Calu3 (cell line): ENCODE measurements at places on chromosomes 1 and 21. TPM values are rescaled to one million over a fixed set of nuclear protein-coding genes. Genes with fewer than 3 reads are reported as not detected.

- H3K4me1 ChIP-seq, result no peaks in the 10 kb centered on the region
- DNase-seq, result no peak
- H3K27ac ChIP-seq, result no peak overlapping the region
- H3K27me3 ChIP-seq, result no peaks in the 10 kb centered on the region
- H3K36me3 ChIP-seq, result peaks cover 12% of the 10 kb centered on the region
- H3K4me3 ChIP-seq, result no peak overlapping the region
Measured at GRCh38 chr1:15598436-15598835, 13.6 kb upstream of the AGMAT start.

- DNase-seq, result no peak
- H3K4me1 ChIP-seq, result peaks cover 6% of the 10 kb centered on the region
- H3K27me3 ChIP-seq, result peaks cover 27% of the 10 kb centered on the region
- H3K36me3 ChIP-seq, result peaks cover 21% of the 10 kb centered on the region
- no peak overlapping the region for H3K27ac ChIP-seq
Measured at GRCh38 chr1:20730690-20731056, 1.8 kb downstream of the SH2D5 start.

The AVPR1B gene
- total RNA-seq, result not detected in 2 replicates

GRCh38 chr21:28160378-28160777 lies 832.3 kb downstream of the LTN1 start:
- peaks cover 4% of the 10 kb centered on the region for H3K36me3 ChIP-seq
- no peak overlapping the region for H3K4me3 ChIP-seq
- H3K27me3 ChIP-seq, result no peaks in the 10 kb centered on the region
- no peak overlapping the region for H3K27ac ChIP-seq

DNA sequence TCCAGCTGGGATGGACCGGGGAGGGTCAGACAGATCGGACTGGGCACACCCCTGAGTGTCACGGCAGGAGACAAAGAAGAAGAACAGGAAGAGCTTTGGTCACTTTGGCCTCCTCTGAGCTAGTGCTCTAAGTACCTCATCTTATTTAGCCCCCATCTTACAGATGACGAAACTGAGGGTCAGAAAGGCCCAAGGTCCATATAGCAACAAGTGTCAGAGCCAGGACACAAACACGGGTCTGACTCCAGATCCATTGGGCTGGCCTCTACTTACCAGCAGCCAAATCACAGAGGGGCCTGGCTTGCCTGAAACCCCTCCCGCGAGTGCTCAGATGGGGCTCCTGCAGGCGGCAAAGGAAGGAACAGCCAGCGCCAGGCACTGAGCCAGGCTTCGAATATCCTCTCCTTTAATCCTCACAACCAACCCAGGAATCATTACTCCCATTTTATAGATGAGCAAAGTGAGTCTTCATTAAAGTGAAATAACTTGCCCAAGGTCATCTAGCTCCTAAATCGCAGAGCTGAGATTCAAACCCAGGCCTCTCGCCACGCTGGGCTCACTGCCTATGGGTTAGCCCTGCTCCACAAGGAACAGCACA lies 25.7 kb upstream of the SELENON start:
- DNase-seq, result no peak
- H3K4me3 ChIP-seq, result peak overlapping the region; percentile 37
- H3K27ac ChIP-seq, result no peak overlapping the region
- peaks cover 2% of the 10 kb centered on the region for H3K36me3 ChIP-seq
- H3K4me1 ChIP-seq, result peaks cover 33% of the 10 kb centered on the region
- H3K27me3 ChIP-seq, result peaks cover 34% of the 10 kb centered on the region

The ACTL8 gene
- 0.22 TPM in 1 of 2 replicates, not detected in the other for total RNA-seq

The MCOLN2 gene
- total RNA-seq, result 12.2 and 12.6 TPM in 2 replicates
